ENCODE measurements at places on chromosomes 1 and 21.

DNA sequence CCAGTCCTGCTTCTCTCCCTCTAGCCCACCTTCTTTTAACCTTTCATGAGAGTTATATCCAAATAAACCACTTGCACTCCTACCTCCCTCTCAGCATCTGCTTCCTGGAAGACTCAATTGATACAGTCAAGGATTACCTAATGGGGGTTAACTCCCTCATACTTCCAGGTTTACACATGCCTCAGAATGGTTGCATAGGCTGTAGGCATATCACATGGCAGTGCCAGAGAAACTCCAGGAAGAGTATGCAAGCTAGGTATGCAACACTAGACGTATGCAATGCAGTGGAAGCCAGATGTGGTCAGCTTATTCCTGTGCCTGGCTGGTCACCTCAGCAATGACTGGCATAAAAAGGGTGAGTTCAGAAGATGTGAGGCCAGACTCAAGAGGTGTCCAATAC is 32.7 kb upstream of the VANGL1 start:
- no peak for DNase-seq

GRCh38 chr1:51819810-51820209 is 58.7 kb downstream of the NRDC start:
- no peak for DNase-seq

DNA sequence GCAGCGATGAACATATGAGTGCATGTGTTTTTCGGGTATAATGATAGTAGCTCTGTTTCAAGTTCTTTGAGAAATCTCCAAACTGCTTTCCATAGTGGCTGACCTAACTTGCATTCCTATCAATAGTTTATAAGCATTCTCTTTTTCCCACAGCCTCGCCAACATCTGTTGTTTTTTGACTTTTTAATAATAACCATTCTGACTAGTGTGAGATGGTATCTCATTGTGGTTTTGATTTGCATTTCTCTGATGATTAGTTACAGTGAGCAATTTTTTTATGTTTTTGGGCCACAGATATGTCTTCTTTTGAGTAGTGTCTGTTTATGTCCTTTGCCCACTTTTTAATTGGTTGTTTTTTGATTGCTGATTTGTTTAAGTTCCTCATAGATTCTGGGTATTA is 10.6 kb upstream of the RUNX1 start:
- DNase-seq, result no peak

DNA sequence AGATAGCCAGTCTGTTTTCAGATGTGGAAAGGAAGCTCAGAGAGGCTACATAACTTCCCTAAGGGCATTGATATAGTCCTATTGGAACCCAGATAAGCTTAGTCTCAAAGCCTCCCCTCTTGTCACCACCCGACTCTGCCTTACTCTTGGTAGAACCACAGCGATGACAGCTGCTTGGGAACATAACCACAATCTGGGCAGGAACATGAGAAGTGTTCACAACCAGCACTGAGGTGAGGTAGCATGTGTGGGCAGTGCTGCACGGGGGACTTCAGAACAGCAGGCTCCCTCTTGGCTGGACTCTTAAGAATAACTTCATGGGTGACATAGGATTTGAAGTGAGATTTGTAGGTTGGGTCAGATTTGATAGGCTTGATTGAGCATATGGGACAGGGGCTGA is 9.3 kb upstream of the S100A10 start:
- DNase-seq, result no peak

Data from eye (tissue), 1 donor.